Activated naive CD4-positive, alpha-beta T cell treated with anti-CD3 and anti-CD28 coated beads, Interleukin-2, amount 50 U/mL, for 72 hours (primary cell): ENCODE measurements at places on chromosomes 3 and 15. TPM values are rescaled to one million over a fixed set of nuclear protein-coding genes. Genes with fewer than 3 reads are reported as not detected.

- DNase-seq, result peak; percentile 62
These were observed 68.0 kb downstream of the ATP2B2 start for GRCh38 chr3:10437272-10437994.

DNA sequence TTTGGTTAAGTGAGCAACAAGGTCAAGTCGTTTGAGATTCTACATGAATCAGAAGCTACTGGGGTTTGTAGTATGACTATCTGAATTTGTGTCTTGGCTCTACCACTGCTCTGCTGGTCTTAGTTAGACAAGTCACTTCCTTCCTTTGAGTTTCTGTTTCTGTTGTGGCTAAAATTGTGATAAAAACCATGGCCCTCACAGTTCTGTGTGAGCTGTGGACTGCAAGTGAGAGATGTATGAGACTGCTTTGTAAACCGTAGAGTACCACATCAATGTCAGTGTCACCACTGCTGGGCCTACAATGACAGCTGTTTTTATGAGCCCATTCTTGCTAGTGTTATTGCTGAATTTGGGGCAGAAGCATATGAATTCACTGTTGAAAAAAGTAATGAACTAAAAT is 32.7 kb downstream of the RARB start:
- DNase-seq, result no peak

The FBXO40 gene
- not detected for total RNA-seq

The TLNRD1 gene
- total RNA-seq, result 9.4 TPM

- DNase-seq, result no peak
These were observed 75.5 kb downstream of the NEDD4 start for GRCh38 chr15:55917881-55918296.
